Tongue (tissue), 3 donors: ENCODE measurements at places on chromosomes 4 and X. TPM values are rescaled to one million over a fixed set of nuclear protein-coding genes. Genes with fewer than 3 reads are reported as not detected.

Gene ZNF732
- 4.3 TPM for total RNA-seq

Gene EPGN
- not detected for total RNA-seq

Gene FGFBP1
- 5.7 TPM for total RNA-seq

Gene QDPR
- 49.9 TPM for total RNA-seq

Gene MEPE
- total RNA-seq = not detected

Gene TMEM154
- total RNA-seq = 12.6 TPM

Gene NIPAL1
- total RNA-seq = 6.9 TPM

Gene GRIA2
- 8.9 TPM for total RNA-seq

Gene EPHA5
- 1.7 TPM for total RNA-seq

Gene GAB3
- 9.0 TPM for total RNA-seq

Gene P2RY4
- 0.41 TPM for total RNA-seq

Gene GK
- 8.6 TPM for total RNA-seq

Gene CPLX1
- not detected for total RNA-seq

Gene ART3
- total RNA-seq = 28.1 TPM

Gene P2RY8
- total RNA-seq = 0.82 TPM

Gene IL1RAPL1
- 4.8 TPM for total RNA-seq

Gene TRIML2
- not detected for total RNA-seq

Gene WAS
- 1.6 TPM for total RNA-seq

Gene TEX13D
- total RNA-seq = not detected

Gene BEND4
- total RNA-seq = 0.21 TPM

Gene PPP1R2C
- not detected for total RNA-seq

Gene FMR1
- 57.3 TPM for total RNA-seq

Gene RASGEF1B
- 17.2 TPM for total RNA-seq

Gene WDR17
- 5.7 TPM for total RNA-seq

Gene ODAPH
- total RNA-seq = not detected

Gene ADH1A
- total RNA-seq = not detected

Gene REELD1
- not detected for total RNA-seq

Gene KLHL34
- 3.4 TPM for total RNA-seq

Gene PRKG2
- total RNA-seq = 0.92 TPM

Gene C4orf36
- 1.7 TPM for total RNA-seq

Gene SEC24B
- 23.0 TPM for total RNA-seq

Gene CRMP1
- 7.3 TPM for total RNA-seq

Gene PROM1
- total RNA-seq = 39.4 TPM
